ENCODE measurements at places on chromosomes 1 and 21.
A peak's percentile ranks its signal among the peaks of the same experiment; 100 is the strongest.

DNA sequence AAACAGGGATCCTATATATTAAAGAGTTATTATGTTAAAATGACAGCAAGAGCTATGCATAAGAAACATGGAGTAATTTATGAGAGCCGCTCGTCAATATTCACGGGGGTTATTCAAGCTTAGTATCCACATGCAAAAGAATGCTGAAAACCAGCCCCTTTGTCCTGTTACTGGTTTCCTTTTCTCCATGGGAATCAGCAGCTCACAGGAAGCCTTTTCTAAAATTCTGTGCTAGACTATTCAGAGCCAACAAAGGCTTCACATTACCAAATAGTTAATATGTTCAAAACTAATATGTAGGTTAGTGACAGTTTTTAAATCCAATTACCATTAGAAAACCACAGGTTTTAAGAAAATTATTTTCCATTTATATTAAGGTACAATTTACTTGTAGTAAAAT lies 225.6 kb upstream of the MAP1LC3C start:
- DNase-seq = no peak

- DNase-seq = no peak
Observed at GRCh38 chr1:119045096-119045746, 57.1 kb upstream of the TBX15 start.

DNA sequence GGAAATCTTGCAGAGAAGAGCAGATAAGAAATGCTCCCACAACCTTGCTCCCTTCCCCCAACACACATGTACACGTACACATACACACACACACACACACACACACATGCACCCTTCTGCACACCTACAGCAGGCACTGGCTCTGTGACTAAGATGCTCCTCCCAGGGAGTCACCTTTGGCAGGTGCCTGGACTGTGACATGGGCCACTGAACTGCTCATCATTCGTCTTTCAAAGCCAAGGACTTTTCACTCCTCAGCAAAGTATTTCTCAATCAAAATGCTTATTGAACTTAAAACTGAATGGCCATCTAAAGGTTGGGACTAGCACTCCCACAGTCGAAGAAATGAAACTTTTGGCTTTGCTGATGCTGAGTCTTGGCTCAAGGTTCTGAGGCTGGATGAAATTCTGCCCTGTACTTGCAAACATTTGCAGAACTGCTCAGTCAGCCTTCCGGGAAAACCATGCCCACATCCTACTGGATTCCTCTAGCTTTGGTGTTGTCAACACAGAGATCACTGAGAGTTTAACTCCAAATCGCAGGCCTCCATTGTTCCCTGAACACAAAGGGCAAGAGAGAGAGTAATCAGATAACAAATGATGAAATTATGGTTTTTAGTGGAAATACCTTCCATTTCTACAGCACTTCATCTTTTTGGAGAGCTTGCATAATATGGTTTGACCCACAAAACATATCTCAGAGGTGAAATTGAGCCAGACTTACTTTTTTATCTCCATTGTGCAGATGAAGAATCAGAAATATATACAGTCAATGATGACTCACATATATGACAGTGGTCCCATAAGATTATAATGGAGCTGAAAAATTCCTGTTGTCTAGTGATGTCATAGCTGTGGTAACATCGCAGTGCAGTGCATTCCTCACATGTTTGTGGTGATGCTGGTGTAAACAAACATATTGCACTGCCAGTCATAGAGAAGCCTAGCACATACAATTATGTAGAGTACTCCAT lies 72.4 kb upstream of the BCAR3 start:
- DNase-seq = peak; percentile 50

DNA sequence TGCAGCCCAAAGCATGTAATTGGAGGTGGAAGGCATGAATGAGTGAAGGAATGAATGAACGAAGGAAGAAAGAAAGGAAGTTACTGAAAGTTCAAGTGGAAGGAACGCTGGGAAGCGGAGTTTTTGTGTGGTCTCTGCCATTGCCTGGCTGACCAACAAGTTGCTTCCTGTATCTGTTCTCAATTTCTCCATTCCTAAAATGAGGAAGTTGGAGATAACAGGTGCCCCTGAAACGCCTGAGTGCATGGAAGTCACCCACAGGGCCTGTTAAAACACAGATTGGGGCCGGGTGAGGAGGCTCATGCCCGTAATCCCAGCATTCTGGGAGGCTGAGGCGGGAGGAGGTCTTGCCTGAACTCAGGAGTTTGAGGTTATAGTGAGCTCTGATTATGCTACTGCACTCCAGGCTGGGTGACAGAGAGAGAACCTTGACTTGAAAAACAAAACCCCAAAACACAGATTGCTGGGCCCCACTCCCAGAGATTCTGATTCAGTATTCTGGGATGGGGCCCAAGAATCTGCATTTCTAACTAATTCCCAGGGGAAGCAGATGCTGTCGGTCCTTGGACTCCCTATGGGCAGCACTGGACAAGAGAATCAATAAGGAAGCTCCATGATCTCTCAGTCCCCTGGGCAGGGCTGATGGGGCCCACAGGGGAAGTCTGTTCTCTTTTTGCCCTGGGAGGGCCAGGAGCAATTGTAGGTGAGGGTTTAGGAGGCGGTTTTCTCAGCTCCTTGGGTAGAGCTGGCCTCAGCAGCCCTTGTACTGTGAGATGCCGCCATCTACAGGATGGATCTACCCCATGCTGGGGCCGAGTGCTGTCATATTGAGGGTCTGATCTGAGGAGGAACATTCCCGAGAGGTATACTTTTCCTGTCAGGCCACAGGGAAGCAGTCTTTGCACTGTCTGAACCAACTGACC lies 3.3 kb upstream of the CNR2 start:
- peak; percentile 67 for DNase-seq

All from muscle of leg (tissue), 16 donors.